ENCODE measurements at places on chromosomes 1 and 21.

DNA sequence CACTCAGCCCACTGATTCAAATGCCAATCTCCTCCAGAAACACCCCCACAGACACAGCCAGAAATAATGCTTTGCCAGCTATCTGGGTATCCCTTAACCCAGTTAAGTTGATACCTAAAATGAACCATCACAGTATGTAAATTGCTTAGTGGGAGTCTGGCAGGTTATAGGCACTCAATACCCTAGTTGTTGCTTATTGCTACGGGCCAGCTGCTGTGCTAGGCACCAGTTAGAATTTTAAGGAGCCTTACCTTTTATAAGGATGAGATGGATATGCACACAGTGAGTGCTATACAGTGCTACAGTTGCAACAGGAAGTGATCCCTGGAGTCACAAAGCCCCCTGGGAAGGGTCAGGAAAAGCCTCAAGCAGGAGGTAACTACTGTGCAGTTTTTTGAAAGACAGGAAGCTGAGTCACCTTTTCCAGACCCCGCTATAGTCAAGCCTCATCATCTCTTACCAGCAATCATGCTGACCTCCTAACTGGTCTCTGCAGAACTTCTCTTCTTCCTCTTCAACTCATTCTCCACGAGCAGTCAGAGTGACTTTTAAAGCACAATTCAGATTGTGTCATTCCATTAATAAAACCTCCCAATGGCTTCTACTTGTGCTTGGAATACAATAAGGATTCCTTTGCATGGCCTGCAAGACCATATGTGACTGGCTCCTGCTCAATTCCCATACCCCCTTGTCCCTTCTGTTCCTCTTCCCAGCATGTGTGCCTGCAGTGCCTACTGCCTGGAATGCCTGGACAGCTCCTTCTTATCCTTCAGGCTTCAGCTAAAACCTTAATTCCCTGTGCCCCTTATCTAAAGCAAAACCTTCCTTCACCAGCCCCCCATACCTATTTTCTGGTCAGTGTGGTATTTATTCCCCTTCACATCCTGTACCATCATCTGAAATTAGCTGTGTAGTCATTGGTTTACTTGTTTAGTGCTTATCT, 10.4 kb upstream of the TLR5 start:
- peak; percentile 93 for DNase-seq

- no peak for DNase-seq
Measured at GRCh38 chr1:167440345-167440744, 78.0 kb downstream of the CD247 start.

- DNase-seq: no peak
Measured at GRCh38 chr1:90841473-90841872, 124.4 kb upstream of the BARHL2 start.

GRCh38 chr1:2459757-2460156, 16.3 kb upstream of the PLCH2 start:
- no peak for DNase-seq

DNA sequence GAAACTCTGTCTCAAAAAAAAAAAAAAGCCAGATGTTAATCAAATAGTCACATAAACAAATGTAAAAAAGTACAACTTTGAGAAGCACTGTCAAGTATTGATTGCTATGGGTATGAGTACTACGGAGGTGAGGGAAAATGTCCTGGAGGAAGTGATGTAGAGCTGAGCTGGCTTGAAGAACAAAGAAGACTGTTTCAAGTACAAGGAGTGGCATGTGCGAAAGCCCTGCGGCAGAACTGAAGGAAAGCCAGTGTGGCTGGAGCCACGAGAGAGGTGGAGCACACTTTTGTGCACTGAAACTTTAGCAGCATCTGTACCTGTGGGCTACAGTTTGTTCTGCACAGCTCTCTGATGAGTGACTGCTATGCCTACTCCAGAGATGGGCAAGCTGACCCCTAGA, 5.4 kb upstream of the RPS6KA1 start:
- no peak for DNase-seq

DNA sequence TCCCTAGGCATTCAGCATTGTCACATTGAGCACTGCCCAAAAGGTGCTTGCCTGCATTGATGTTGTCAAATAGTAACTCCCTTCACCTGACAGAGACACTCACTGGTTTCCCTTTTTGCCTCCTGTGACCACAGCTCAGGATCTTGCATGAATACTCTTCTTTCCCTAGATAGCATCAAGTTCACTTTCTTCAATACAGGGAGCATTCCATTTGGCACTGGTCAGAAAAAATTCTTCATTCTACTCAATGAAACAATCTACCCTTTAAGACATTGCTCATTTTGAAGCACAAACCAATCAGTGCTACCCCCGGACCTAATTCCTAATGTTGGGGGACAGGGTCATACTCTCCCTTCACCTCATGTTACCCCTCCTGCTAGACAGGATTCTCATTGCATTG, 319.0 kb upstream of the SNX7 start:
- no peak for DNase-seq

GRCh38 chr1:36540056-36540455, 57.3 kb upstream of the CSF3R start:
- DNase-seq: no peak

- no peak for DNase-seq
Measured at GRCh38 chr1:3899754-3900149, 320 bp downstream of the C1orf174 start.

DNA sequence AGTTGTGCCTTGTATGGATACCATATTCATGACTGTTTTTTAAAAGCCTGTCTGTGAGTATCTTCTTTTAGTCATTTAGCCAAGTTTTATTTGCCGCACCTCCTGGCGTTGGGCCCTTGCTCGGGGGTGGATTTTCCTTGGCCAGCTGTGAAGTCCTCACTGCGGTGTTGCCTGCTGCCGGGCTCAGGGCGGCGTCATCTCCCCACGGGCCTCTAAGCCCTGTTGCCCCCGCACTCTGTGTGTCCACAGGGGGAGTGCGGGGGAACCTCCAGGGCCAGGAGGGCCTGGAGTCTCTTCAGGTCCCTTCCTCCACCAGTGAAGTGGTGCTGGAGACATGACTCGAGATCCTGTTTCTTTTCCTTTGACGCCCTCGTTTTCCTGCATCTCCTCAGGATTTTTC, 65.8 kb upstream of the DIP2A start:
- DNase-seq: no peak

DNA sequence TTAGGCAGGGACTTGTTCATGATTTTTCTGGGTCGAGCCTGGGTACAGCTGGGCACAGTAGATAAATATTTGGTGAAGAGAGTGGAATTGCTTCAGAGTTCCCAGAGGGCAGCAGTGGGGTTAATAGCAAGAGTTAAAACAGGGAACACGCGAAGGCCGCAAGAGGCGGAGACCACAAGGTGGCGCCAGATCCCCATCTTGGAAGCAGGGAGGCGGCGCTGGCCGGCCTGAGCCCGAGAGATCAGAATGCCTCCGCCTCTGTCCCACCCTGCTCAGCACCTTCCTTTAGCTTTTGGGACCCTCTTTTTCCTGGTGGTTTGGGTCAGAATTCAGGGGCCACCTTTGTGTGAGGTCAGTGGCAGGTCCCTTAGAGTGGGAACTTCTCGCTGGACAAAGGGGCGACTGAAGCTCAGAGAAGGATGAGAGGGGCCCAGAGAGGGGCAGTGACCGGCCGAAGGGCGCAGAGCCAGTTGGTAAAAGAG, 6.5 kb upstream of the PADI2 start:
- peak; percentile 82 for DNase-seq

GRCh38 chr1:156643049-156643777, 1.3 kb downstream of the BCAN start:
- no peak for DNase-seq

DNA sequence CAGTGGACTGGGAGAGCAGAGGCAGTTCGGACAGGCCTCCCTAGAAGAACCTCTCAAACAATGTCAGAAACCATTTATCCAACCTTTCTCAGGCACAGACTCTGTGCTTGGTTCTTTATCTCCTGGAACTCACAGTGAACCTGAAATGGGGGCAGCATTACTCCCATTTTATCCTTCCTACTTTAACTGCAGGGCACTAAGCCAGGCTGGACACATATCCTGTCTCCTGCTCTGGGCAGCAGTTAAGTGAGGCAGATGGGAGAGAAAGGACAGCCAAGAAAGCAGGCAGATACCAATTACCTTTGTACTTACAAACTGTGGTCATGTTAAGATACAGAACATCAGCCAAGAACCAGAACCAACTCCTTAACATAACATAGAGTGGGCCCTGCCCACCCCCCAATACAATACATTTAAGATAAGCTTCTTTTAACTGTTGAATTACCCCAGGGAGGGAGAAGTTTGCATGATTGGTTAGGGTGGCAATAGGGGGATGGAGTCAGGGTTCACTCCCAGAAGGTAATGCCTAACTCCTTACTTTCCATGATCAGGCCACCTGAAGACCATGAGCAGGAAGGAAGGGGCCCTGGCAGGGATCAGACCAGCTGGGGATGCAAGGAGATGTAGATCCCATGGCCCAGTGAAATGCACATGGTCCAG, 10.9 kb downstream of the KDF1 start:
- no peak for DNase-seq

GRCh38 chr1:52963101-52963500, 36.0 kb downstream of the SCP2 start:
- DNase-seq: no peak

- DNase-seq: peak; percentile 99
Measured at GRCh38 chr1:89757532-89757931, 63.3 kb upstream of the LRRC8D start.

DNA sequence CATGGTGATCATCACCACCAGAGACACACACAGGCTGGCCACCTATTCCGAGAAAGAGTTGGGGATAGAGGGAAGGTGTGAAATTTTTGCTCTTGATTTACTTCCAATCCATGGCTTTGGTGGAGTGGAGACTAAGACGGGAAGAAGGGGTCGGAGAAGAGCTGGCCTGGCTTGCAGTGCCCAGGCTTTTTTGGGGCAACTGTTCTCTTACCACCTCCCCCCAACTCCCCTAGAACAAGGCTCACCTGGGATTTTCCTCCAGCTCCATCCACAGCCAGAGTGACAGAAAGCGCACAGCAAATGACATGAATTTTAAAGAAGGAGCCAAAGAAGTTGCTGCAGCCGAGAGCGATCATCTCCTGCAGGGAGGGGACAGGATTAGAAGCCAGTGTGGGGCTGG, 16.0 kb downstream of the SLC26A9 start:
- no peak for DNase-seq

DNA sequence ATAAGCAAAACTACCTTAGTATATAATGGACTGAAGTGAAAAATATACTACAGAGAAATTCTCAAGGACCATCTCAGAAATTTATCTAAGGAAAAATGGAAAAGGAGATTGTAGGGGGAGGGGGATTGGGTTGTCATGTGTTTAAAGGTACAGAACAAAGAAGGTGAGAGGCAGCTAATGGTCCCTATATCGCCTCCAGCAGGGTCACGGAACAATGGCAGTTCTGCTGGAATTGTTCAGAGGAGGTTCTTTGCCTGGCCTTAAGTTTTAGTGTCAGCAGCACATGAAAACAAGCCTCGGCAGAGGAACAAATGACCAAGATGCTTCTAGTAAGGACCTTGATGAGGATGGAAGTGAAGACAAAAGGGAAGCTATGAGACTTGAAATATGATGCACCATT, 42.0 kb upstream of the RGS2 start:
- DNase-seq: no peak

DNA sequence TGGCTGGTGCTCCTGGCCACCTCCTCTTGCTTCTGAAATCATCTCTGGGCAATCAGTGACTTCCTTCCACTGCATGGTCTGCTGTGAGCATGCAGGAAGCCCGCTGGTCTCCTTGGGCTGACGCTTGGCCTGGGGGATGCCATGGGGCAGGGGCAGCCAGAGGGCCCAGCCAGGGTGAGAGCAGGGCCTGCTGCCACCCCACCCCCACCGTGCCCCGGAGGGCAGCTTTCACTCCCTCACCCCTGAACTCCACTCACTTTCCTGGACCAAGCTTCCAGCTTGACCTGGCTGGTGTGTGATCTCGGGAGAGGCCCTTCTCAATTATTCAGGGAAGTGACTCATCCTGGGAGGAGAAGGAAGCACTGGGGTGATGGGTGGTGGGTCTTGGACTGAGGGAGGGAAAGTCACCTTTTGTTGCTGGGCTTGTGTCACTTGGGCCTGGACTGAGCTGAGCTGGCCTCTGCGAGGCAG, 270.2 kb upstream of the CSF3R start:
- DNase-seq: peak; percentile 74

DNA sequence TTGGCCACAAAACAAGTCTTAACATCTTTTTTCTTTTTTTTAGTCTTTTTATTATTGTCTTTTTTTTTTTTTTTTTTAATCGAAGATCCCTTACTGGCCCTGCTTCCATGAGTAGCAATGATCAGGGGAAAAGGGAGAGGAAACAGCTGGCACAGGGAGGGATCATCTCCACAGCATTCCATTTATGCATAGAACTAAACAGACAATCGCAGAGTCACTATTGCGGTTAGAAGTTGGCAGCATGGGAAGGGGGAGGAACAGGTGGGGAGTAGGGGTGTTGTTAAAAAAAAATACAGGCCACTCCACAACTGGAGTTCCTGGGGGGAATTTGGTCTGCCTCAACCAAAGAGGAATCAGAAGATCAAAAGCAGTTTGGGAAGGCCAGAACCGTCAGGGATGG, 55.4 kb downstream of the C1orf185 start:
- no peak for DNase-seq

GRCh38 chr1:158053276-158053675, 59.8 kb downstream of the KIRREL1 start:
- no peak for DNase-seq

DNA sequence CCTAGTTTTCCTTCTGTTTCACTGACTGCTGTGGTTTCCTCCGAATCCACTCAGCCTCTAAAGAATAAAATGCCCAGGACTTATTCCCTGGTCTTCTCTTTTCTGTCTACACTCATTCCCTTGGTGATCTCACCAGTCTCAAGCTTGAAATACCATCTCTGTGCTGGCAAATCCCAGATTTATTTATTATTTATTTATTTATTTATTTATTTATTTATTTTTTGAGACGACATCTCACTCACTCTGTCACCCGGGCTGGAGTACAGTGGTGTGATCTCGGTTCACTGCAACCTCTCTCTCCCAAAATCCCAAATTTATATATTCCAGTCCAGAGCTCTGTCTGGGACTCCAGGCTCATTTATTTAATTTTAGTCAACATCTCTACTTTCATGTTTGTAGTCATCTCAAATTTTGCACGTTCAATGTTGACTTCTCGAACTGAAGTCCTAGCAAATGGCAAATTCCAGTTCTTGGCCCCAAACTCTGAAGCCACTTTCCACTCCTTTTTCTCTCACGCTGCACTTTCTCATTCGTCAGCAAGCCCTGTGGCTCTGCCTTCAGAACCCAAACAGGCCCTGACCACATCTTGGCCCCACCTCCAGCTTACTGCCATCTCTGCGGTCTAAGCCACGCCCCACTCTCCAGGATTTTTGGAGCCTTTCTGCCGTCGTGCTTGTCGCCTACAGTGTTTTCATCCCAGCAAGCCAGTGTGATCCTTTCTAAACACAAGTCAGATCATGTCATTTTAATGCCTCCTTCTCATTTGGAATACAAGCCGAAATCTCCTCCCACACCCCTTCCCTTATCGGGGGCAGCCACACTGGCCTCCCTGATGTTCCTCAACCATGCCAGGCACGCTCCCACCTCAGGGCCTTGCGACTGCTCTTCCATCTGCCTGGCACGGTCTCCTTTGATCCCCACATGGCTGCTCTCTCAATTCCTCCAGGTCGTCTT, 14.2 kb upstream of the TENT5B start:
- DNase-seq: no peak

Measured in NB4 (cell line).